Left cardiac atrium (tissue), 4 donors: ENCODE measurements at places on chromosomes 16 and 17. TPM values are rescaled to one million over a fixed set of nuclear protein-coding genes. Genes with fewer than 3 reads are reported as not detected.

- DNase-seq = peak; percentile 57
These were observed 9.8 kb downstream of the MYL4 start for GRCh38 chr17:47218896-47219430.

GRCh38 chr16:2231016-2231931 lies 5.0 kb upstream of the DNASE1L2 start:
- DNase-seq = no peak

- no peak for DNase-seq
These were observed 21.1 kb upstream of the MLKL start for GRCh38 chr16:74721716-74722115.

DNA sequence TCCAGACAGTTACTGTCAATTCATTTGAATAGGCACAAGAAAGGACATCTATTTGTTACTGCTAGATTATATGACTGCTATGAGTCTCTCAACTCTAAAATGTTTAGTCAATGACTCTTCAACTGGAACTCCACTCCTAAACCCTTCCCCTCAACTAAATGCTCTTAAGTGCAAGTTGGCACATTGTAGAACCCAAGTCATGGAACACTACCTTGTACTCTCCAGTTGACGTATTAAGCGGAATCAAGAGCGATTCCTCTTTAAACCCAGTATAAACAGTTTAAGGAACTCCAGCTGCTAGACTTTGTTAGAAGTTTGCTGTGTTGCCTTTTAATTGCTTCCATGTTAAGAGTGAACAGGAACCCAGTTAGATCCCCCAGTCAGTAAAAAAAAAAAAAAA lies 44.6 kb downstream of the STH start:
- DNase-seq = no peak

- peak; percentile 81 for DNase-seq
These were observed 1.2 kb downstream of the TMC6 start for GRCh38 chr17:78127239-78127887.

GRCh38 chr17:34378664-34379101 lies 15.7 kb upstream of the CCL1 start:
- DNase-seq = no peak

DNA sequence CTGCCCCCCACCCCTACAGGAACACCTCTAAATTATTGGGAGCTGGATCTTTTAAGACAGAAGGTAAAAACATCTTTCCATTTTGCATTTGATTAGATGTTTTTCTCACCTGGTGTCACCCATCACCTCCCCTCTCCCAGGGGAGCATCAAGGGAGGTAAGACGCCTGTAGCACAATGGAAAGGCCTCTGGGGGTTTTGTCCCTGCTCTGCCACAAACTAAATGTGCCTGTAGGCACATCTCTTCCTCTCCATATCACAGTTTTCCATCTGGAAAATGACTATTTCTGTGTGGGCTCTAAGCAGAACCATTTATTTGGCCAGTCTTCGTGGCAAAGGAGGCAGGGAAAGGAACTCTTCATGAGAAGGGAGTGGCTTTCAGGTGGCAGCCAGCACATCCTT lies 76.6 kb downstream of the GNAO1 start:
- no peak for DNase-seq

GRCh38 chr17:6069539-6070429 lies at the start of gene WSCD1:
Gene WSCD1 (plus strand): TSS chr17:6070379. CDS start chr17:6080659, 10,280 bp downstream.
- peak; percentile 50 for DNase-seq

DNA sequence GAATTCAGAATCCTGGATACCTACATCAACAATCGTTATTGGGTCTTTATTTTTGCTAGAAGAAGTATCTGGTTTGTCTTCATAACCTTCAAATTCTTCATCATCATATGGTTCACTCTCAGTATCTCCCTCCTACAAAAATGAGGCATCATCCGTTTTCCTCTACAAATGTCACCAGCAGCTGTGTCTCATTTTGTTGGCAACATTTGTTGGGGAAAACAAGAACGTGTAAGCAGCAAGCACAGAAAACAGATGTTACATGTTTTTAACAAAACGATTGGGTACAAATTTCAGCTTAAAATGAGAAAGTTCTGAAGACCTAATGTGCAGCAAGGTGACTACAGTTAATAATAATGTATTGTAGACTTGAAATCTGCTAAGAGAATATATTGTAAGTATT lies 8.7 kb downstream of the CCDC47 start:
- no peak for DNase-seq

DNA sequence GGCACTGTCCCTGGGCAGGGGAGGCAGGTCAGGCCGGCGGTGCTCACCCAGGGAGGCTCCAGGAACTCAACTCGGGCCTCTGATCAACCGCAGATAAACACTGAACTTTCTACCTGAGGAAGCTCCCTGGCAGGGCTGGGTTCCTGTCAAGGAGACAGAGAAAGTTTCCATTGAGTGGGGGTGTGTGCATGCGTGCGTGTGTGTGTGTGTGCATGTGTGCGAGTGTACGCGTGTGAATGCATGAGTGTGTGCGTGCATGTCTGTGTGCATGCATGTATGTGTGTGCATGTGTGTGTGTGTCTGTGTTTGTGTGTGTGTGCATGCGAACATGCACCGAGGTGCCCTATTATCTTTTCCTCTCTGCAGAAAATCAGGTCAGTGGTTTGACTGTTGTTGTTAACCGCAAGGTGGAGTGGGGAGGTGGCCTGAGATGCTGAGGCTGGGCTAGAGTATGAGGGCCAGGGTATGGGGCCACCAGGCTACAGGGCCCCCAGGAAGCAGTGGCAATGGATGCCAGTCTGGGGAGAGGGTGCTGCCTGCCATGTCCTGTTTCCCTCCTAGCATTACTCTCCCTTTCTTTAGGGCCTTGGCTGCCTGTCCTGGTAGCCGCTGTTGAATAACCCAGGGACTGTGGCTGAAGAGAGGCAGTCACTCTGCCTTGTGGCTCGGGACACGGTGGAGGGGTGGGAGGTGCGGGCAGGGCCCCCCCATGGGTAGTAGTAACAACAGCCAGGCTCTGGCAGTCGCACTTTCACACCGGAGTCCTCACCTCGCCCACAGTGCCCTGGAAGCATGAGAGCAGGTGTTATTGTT lies 24.0 kb downstream of the CCR7 start:
- DNase-seq = peak; percentile 28

- no peak for DNase-seq
These were observed 11.0 kb downstream of the RNF135 start for GRCh38 chr17:30981531-30982519.

DNA sequence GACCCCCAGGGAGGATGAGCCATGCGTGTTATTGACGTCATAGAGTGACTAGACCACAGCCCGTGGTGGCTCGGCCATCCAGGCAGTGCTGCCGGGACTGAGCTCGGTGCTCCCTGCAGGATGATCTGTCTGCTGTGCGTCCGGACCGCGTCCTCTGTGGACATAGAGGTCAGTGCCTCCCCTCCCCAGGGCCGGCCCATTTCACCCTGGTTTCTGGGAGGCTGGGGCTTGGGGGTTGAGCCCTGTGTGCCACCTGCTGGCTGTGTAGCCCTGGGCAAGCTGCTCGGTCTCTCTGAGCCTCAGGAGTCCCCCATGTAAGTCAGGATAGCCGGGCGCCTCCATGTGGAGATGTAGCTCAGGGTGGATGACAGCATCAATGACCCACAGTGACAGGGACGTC lies 8.3 kb downstream of the TSC2 start:
- DNase-seq = no peak

DNA sequence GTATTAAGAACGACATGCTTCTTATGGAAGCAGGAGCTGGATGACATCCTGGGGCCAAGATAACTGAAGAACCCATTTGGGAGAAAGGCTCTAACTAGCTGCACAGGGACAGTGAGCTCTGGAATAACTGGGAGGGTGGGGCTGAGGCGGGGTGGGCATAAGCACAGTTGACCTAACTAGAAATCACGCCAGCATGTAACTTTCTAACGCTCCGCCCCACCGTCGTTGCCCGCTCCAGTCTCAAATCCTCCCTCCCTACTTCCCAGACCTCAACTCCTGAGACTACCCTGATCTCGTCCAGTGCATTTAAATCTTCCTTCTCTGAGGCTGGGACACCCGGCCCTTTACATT lies 436 bp downstream of the PHB1 start:
- no peak for DNase-seq

- DNase-seq = no peak
These were observed 932 bp downstream of the ZNF267 start for GRCh38 chr16:31874366-31875111.

- no peak for DNase-seq
These were observed 10.0 kb downstream of the LITAFD start for GRCh38 chr16:8892101-8892575.

TSR3 gene
- 44.5 TPM for total RNA-seq

- no peak for DNase-seq
These were observed 1.9 kb upstream of the CAPN15 start for GRCh38 chr16:525520-526180.

DNA sequence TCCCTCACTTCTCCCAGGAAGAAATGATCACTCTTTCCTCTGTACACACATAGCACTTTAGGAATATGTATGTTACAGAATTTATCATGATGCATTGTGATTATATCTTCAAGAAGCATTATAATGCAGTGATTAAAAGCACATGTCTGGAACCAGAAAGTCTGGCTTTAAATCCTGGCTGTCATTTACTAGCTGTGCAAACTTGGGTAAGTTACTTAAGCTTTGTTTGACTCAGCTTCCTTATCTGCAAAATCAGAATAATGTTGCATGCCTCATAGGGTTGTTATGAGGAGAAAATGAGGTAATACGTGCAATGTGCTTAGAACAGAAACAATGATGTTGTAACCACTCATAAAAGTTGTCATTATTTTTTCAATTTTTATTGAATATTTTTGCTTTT lies 156.3 kb upstream of the ZKSCAN2 start:
- DNase-seq = no peak

GRCh38 chr16:25023556-25023955 lies 8.4 kb upstream of the ARHGAP17 start:
- no peak for DNase-seq

ATAD5 gene
- 1.2 TPM for total RNA-seq

DNA sequence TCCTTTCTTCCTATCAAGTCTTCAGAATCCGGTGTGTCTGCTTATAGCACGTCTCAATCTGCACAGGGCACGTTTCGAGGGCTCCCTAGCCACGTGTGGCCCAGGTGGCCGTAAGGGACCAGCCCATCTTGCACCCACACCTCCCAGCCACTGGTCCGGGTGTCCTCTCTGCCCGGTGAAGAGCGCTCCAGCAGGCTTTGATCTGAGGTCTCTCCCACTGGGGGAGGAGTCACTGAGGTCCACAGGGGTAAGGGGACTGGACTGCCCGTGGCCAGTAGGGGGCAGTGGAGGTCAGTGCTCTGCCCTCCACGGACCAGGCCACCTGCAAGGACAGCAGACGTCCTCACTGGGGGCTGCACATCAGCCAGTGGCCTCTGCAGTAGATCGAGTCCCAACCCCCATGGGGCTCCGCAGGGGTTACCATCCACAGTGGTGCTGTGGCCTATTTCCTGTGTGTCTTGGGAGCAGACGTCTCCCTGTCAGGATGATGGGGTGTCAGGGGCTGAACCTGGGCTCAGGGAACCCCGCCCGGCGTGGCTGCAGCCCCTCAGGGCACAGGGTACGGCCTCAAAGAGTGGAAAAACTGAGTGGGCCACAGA lies 204.1 kb upstream of the CIBAR2 start:
- DNase-seq = peak; percentile 72

- DNase-seq = peak; percentile 34
These were observed 247.8 kb downstream of the XYLT1 start for GRCh38 chr16:17222871-17223401.

GRCh38 chr17:50111673-50112655 lies 16.8 kb downstream of the PDK2 start:
- peak; percentile 76 for DNase-seq

- DNase-seq = no peak
These were observed 45.0 kb upstream of the NOL11 start for GRCh38 chr17:67672592-67673335.

CHST4 gene
- total RNA-seq = not detected

TP53TG3C gene
- not detected for total RNA-seq

KRTAP2-1 gene
- not detected for total RNA-seq

TAC4 gene
- total RNA-seq = not detected

CLEC19A gene
- total RNA-seq = not detected

- no peak for DNase-seq
These were observed 725 bp upstream of the CACNA1H start for GRCh38 chr16:1152123-1152638.

DNA sequence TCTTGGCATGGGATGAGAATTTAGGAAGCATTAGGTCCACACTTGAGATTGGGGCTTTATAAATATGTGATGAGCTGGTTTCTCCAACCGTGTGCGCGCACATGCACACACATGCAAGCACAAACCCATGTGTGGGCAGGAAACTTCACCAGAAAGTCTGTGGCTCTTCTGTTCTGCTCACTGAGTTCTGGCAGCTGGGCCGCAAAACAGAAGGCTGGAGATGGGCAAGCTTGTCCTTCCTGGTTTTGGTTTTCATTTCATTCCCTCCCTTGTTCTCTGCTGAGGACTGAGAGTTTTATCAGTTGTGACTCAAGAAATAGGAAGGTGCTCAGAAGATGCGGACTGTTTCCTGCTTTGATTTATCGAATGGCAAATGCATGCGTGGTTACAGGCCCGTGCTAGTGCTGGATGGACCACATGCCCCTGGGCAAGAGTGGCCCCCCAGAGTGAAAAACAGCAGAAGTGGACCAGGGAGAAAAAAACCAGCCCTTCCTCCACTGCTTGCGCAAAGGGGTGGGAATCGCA lies 14.1 kb downstream of the MAP3K14 start:
- no peak for DNase-seq

- no peak for DNase-seq
These were observed 220.1 kb downstream of the FOXL1 start for GRCh38 chr16:86798247-86799041.

SLC12A3 gene
- total RNA-seq = not detected

GRCh38 chr17:65587534-65588180 lies 26.2 kb upstream of the AXIN2 start:
- no peak for DNase-seq

PLCG2 gene
- total RNA-seq = 14.1 TPM

SMURF2 gene
- total RNA-seq = 14.3 TPM

DNA sequence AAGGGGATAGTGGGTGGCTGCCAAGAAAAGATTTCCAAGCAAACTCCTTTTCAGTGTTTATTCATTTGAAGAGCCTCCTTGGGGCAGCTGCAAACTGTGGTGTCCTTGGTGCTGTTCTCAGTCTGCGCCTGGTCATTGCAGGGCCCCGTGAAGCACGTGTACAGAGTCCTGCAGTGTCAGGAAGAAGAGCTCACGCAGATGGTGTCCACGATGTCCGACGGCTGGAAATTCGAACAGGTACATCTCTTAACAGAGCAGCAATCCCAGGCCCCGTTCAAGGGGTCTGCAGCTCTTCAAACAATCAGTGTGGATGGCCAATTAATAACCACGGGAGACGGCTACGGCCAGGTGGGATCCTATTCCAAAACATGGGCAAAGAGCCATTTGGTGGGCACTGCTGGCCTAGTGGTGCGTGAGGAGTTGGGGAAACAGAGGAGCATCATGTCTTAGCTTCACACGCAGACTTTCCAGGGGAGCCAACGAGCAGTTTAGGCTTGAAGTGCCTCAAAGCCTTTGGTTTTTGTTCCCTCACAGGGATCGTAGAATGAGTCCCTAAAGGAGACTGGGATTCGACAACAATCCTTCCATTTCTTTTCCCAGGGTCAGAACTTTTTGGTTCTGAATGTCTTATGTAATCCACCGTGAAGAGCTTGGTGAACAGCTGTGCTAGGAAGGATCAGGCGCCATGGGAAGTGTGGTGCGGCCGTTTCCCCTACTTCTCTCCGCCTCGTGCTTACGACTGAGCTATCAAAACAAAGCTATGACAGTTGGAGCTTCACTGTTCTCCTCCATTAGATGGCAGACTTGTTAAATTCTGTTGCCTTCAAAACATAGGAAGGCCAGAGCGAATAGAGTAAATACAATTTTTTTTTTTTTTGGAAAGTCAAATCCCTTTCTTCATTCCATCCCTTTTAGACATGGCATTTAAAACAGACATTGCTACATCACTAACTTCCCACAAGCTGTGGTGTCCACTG lies 12.6 kb downstream of the KCTD2 start:
- DNase-seq = no peak
